Renal cortex interstitium (tissue), 15 donors: ENCODE measurements at places on chromosomes 13 and 19. TPM values are rescaled to one million over a fixed set of nuclear protein-coding genes. Genes with fewer than 3 reads are reported as not detected.

- DNase-seq, result no peak
These were observed 46.3 kb downstream of the UNC13A start for GRCh38 chr19:17641846-17642245.

GRCh38 chr13:28449826-28450773 is 44.8 kb downstream of the FLT1 start:
- DNase-seq, result no peak

DNA sequence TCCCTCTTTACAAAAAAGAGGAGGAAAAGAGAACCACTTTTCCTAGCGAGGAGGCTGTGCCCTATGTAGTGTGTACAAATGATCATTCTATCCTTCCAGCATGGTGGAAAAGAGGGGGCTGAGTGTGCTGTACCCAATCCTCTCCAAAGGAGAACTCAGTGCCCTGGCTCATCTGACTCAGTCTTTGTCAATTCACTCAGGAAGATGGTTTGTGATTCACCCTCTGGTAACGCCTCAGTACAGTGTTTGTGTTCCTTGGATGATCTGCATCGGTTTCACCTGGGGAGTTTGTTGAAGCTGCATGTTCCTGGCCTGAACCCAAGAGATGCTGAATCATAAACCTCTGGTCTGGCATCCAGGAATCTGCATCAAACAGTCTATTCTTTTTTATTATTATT is 18.3 kb upstream of the ENOX1 start:
- DNase-seq, result no peak

DNA sequence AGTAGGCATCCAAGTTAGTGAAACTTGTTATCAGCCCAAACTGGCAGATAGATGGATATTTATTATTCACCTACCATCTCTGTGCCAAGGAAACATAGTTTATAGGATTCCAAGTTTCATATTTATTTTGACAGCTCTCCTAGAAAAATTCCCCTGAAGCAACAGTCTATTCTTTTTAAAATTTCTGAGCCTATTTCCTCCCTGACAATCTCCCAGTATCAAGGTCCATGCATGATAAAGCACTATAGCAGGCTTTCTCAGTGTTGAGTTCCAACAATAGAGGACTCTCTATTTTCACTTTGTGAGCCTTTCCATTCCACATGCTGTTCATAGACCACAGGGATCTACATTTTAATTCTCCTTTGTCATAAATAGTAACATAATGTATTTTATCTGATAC is 312.6 kb downstream of the SLITRK6 start:
- DNase-seq, result no peak

DNA sequence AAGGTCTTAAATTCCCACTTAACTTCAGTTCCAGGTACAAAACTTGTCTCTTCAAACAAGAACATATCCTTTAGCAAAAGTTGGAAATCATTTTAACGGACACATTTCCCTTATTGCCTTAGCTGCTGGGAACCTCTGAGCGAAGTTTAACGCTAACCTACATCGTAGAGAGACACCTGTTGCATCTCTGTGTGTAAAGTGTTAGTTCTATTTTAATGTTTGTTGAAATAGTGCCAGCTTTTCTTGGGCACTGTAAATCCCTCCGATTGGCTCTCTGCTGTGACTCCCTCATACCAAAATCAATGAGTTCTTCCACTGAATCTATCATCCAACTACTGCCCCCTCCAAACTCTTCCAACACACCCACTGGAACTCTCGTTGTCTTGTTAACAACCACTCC is 2.3 kb upstream of the HIF3A start:
- DNase-seq, result no peak

- DNase-seq, result no peak
These were observed 815.2 kb downstream of the UQCRFS1 start for GRCh38 chr19:28397800-28398199.

GRCh38 chr13:21059641-21060337 is 1.6 kb downstream of the LATS2 start:
- DNase-seq, result no peak

- no peak for DNase-seq
These were observed 58.3 kb upstream of the ADGRE5 start for GRCh38 chr19:14322889-14323463.

- no peak for DNase-seq
These were observed 4.0 kb downstream of the PTBP1 start for GRCh38 chr19:801030-801860.

CGB7 gene
- 1.6 TPM for polyA plus RNA-seq

C19orf67 gene
- polyA plus RNA-seq, result 0.11 TPM

TMEM147 gene
- 94.4 TPM for polyA plus RNA-seq

SPIB gene
- polyA plus RNA-seq, result 0.99 TPM

ZNF526 gene
- polyA plus RNA-seq, result 9.0 TPM

GJB6 gene
- 5.4 TPM for polyA plus RNA-seq

ZNF541 gene
- 0.31 TPM for polyA plus RNA-seq
